Left lung (tissue), 14 donors: ENCODE measurements at places on chromosomes 6 and 20.

DNA sequence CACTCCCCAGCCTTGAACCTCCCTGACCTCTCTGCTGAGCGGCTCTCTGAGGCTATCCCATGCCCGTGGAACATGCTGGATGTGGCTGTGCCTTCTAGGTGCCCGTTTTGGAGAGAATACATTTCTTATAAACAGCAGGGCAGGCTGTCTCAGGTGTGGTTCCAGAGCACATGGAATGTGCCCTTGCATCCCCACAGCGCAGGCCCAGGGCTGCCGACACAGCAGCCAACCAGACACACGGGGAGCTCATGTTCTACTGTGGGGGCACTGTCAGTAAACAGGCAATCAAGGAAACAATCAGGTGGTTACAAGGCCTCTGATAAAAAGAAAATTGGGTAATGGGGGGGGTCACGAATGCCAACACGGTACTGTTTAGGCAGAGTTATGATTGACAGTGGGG lies 30.8 kb downstream of the FOXC1 start:
- no peak for DNase-seq

DNA sequence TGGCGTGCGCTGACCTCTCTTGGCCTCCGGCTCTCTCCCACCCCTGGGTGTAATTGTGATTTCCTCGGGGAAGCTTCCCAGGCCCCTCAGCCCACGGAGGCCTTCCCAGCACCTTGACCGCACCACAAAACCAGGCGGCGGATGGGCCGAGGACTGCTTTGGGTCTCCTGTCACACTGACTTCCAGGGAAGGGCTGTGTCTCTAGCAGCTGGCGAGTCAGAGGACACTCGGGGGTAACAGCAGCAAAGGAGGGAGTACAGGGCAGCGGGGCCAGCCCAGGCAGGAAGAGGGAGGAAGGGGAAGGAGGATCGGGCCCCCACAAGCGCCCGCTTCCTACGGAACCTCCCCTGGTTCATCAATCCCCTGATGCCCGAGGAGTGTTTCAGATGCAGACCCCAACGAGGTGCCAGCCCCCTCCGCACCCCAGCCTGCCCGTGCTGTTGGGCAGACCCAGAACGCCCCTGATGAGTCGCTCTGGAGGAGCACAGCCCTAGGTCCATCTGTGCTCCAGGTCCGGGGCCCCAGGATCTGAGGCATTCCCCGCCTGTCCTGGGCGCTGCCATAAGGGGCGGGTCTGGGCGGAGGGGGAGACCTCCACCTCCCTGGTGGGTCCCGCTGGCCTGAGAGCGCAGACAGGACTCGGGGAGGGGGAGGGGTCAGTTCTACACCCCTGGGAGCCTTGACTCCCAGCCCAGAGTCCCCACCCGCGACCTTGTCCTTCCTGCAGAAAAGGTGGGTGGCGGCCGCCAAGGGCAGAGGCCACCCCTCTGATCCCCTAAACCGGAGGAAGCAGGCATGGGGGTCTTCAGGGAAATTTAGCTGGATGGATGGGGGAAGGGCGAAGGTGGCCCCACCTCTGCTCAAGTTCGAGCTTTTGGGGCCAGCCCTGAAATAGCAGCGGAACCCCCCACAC lies 956 bp downstream of the CHRNA4 start:
- DNase-seq = no peak

GRCh38 chr20:16385462-16385861 lies 187.8 kb downstream of the KIF16B start:
- DNase-seq = no peak

DNA sequence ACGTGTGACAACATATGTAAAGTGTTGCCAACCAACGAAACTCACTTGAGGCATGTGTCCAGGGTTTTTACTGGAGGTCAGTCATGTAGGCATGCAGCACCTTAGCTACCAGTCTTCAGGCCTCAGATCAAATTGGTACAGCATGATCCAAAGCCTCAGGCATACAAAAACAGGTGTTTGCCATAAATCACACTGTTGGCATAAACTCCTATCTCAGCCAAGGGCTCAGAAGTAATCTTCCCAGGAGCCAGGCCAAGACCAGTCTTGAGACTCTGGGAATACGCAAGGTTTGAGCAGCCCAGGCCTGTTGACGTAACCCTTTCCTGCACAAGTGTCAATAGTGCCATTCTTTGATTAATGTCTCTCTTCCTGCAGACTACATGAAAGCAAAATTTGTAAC lies 163.5 kb downstream of the PRL start:
- DNase-seq = no peak

DNA sequence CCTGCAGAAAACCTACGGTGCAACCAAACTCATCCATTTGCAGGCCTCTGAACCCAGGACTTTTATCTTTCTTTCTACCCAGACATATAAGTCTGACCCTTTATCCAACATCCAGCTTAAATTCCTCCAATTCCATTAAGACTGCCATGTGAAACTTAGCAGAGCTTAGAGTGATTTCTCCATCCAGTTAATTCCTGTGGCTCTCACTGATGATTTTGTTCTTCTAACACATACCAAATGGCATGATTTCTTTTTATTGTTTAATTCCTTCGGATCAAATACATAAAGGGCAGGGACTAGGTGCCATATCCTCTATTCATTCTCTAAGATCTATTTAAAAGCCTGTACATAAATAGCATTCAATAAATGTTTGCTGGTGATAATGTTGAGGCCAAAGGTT lies 92.9 kb downstream of the TASP1 start:
- DNase-seq = no peak

- DNase-seq = no peak
Observed at GRCh38 chr6:161853657-161854056, 579.8 kb upstream of the AGPAT4 start.

DNA sequence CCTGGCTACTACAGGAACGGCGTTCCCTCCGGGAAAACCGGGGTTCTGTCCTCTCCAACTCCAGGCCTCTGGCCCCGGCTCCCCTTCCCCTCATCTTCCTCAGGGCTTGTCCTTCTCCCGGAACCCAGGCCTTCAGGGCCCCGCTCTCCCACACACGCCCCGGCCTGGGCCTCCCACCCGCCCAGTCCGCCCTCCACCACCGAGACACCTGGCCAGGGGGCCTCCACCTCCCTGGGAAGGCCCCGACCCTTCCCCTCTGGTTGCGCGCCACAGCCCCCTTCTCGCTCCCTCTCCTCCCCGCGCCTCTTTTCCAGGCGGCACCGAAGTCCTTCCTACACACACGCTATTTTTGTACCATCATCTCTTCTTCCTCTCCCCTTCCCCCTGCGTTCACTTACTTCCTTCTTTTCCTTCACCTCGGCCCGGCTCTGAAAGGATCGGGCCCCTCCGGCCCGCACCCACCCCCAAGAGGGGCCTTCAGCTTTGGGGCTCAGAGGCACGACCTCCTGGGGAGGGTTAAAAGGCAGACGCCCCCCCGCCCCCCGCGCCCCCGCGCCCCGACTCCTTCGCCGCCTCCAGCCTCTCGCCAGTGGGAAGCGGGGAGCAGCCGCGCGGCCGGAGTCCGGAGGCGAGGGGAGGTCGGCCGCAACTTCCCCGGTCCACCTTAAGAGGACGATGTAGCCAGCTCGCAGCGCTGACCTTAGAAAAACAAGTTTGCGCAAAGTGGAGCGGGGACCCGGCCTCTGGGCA lies 1.3 kb upstream of the SIRPA start:
- no peak for DNase-seq

DNA sequence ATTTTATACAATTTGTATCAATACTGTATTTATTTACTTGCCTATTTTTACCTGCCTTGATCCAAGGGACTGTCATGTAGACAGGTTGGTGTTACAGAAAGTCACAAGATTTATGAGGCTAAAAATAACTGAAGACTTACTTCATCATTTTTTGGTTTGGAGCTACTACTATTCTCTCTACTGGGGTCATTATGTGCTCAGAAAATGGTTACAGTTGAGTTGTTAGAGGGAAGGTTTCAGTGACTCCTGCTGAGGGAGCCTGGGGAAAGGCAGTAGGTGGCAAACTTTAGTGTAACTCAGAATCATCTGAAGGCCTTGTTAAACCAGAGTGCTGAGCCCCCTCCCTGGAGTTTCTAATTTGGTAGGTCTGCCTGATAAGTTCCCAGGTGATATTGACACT lies 118.8 kb downstream of the TINAG start:
- DNase-seq = no peak

- DNase-seq = no peak
Observed at GRCh38 chr20:62795023-62795761, 1.1 kb upstream of the MRGBP start.

DNA sequence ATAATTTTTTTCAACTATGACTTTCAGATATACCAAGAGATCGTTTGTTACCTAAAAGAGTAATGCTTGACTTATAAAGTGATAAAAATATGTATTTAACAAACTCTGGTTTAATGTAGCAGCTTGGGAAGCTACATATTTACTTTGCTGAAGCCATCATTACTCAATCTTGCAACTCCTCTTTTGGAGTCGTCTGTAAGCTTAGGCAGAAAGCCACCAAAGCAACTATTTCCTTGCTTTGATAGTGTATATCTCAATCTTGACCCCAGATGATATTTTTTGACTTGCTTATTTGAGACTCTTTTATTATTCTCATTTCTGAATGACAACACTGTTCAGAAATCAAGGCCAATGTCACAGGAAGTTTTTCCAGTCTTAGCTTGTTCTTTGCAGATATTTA lies 183.0 kb downstream of the SAMD5 start:
- peak; percentile 28 for DNase-seq

- no peak for DNase-seq
Observed at GRCh38 chr20:56933331-56933698, 304.2 kb downstream of the TFAP2C start.

GRCh38 chr6:70413114-70413991 lies at the start of gene FAM135A:
TSS of gene FAM135A (plus strand) at chr6:70413508. CDS start at chr6:70428343, 14,835 bp downstream.
- DNase-seq = peak; percentile 99

- DNase-seq = no peak
Observed at GRCh38 chr20:62197801-62198200, 15.0 kb downstream of the MTG2 start.

- peak; percentile 45 for DNase-seq
Observed at GRCh38 chr6:97497713-97498331, 214.8 kb upstream of the MMS22L start.

DNA sequence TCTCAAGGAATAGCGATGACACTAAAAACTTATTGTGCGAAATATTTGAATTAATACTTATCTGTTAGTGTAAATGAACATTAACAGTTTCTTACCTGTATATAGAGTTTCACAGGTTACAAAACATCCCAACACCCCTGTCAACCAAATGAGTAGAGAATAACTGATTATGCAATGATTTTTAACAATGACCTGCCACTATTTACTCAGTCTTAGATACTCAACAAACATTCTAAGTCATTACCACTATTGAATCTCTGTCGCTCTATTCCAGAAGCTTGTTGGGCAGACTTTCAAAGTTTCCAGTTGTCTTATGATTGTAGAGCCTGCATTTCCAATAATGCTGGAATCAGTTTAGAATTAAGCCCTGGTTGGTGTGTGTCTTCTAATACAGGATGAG lies 85.5 kb downstream of the RNF182 start:
- DNase-seq = no peak

GRCh38 chr6:140032189-140032588 lies 657.7 kb upstream of the CITED2 start:
- DNase-seq = no peak

- DNase-seq = no peak
Observed at GRCh38 chr6:149508485-149508884, 23.7 kb upstream of the ZC3H12D start.

DNA sequence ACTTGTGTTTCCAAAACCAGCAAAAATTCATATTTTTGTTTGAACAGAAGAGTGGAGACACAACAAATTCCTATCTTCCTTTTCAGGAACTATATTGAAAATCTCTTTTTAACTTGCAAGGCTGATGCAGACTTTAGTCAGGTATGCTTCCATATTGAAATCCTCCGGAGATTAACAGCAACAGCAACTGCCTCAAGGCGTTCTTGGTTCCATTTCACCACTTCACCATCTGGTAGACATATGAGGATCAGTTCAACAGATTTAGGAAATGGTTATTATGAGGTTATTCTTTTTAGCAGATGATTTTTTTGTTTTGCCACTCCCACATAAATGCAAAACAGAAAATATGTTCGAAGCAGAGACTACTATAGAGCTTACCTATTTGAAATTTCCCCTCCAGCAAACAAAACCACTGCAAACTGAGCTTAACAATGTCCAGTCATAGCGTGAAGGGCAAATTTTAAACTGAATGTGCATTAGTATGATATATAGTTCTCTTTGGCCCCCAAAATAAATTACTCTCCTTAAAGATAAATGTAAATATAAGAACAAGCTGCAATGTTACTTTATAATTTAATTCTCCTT lies 520.5 kb upstream of the ADGRB3 start:
- no peak for DNase-seq

- peak; percentile 36 for DNase-seq
Observed at GRCh38 chr6:13573669-13574110, 711 bp upstream of the SIRT5 start.

DNA sequence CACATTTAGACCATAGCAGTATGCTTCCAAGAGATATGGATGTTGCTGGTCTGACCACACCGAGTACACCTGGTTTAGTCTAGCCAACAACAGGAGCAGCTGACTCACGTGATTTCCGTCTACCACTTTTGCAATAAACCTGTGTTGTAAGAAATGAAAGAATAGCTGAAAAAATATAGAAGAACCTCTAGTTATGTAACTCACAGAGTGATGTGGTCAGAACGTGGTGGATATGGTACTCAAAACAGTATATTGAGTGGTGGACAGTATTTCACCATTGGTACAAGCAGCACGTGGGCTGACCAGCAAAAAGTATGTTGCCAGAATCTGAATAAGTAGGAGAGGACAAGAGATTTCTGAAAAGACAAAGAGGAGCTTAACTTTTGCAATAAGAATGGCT lies 226.9 kb downstream of the TBC1D7 start:
- no peak for DNase-seq

GRCh38 chr6:98827295-98828159 lies 6.8 kb upstream of the POU3F2 start:
- DNase-seq = no peak

DNA sequence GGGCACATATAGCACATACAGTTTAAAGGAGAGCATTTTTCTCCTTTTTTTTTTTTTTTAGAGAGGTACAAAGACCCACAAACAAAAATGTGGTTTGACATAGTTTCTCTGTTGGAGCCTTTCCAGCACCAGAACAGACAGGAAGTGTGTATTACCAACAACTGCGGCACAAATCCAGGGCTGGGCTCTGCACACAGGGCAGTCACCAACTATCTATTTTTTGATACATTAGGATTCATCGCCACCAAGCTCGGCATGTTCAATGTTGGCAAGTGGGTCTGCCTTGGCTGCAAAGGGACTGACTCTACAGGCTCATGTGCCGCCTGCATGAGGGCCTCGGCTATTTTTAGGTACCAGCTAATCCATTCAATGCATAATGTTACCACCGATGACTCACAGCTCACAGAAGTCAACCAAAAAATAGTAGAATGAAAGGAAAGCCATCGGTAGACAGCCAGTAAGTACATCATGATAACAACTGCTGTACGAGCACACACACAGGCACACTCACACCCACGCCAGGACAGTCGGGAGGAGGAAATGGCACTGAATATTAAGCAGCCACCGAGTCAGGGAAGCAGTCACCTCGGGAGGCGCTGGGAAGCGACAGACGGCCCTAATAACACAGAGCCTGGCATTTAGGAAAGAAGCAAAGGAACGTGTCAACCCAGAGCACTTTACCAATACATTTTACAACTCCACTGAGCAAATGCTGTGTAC lies 81.6 kb downstream of the GMPR start:
- peak; percentile 42 for DNase-seq

- DNase-seq = no peak
Observed at GRCh38 chr6:15452182-15452941, 206.5 kb downstream of the JARID2 start.
